Activated naive CD4-positive, alpha-beta T cell treated with anti-CD3 and anti-CD28 coated beads, Interleukin-2, amount 10 ng/mL, durations not matched to agents 7 days and 5 days (primary cell): ENCODE measurements at places on chromosomes 12 and 14.

GRCh38 chr12:127570793-127571360 is 696.1 kb upstream of the TMEM132C start:
- no peak for DNase-seq

DNA sequence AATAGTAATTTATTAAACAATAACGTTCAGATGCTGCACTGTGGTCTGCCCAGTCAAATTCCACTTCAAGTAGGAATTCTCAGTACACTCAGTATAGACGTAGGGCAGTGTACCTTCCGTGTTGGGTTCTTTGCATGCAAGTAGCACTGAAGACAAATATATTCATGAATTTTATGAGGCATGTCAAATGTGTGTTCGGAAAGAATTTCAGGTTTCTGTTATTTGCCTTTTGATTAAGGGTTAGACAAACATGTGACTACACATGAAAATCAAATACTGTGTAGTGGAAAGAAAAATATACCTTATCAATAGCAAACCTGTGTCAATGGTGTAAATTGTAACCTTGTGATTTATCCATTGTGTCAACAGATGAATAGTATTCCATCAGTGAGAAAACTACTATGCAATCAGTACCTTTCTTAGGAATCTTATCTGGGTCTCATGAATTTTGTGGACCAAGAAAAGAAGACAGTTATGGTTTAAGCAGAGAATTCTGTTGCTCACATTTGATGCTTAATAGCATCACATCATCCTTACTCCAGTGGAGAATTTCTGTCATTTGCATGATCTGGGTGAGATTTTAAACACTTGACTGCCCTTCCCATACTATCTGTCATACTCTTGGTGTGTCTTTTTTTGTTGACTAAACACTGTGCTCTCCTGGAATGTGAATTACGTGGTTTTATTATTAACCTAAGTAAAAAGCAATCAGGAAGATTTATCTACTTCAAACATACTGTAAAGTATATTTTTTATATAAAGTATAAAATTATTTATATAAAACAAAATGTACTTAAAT is 13.3 kb downstream of the TMEM260 start:
- no peak for DNase-seq

- DNase-seq: no peak
Observed at GRCh38 chr12:116892349-116893140, 11.3 kb upstream of the HRK start.

DNA sequence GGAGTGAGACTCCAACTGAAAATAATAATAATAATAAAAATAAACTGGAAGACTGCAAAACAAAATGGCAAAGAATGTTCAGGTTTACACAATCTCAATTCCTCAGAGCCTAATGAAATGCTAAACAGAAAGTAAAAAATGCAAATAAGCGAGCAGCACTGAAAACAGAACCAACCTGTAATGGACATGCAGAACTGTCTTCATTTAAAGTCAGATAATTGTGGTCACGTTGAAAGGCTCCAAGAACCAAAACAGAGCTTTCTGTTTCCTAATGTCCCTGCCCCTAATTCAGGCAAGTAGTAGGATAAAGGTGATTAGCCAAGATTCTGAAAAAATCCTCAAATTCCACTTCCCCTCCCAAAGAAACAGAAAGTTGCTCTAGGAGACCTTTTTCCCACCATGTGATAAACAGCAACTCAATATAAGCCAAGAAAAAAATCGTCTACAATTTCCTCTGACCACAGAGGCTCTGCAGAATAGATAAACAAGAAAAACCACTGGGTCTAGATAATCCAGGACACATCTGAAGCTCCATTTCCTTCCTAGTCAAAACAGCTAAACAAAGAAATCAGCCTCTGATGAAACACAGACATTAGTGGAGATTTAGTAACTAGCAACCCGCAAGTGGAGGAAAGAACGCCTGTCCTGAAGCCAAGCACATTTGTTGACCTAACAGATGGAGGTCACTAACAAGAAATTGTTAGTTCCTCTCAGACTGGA is 3.0 kb downstream of the MIS18BP1 start:
- no peak for DNase-seq

DNA sequence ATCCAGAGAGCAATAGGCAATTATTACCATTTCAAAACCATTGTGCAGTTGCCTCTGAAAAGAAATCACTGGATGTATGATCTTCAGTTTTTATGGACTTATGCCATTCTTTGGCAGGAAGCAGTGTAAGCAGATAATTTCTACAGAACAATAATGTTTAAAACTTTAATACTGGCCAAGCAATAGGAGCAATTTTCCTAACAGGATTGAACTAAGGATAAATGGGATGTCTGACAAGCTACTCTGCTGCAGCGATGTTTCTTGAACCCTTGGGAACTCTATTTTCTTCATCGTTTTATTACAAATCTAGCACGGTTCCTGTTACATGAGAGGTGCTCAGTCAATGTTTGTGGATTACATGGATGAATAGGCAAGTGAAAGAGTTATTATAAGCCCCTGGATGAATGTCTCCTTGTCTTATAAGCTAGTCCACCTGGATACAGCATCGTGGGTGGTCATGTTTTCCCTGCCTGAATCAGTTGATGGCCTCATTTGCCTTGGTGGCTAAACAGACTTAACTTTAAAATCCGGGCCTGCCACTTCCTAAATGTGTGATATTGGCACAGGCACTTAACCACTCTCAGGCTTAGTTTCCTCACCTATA is 68.2 kb upstream of the MDM1 start:
- no peak for DNase-seq

DNA sequence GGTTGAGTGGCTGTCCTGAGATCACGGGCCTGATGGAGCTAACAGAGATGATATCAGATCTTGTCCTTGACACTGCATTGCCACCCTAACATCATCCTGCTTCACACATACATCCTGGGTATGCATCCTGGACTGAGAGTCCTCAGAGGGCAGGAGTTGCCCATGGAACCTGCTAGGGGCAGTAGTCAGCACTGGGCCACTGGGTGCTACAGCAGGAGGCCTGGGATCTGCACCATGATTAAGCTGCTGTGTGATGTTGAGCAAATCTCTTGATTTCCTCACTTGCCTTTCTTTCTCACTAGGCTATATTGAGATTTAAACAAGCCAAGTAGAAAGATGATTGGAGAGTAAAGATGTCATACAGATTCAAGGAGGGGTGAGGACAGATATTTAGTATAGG is 22.1 kb upstream of the EIF4B start:
- no peak for DNase-seq

- DNase-seq: no peak
Observed at GRCh38 chr12:64688219-64688618, 71.0 kb downstream of the GNS start.

- DNase-seq: no peak
Observed at GRCh38 chr14:65879248-65880009, 466.9 kb downstream of the FUT8 start.

- no peak for DNase-seq
Observed at GRCh38 chr12:52494100-52494499, 1.0 kb upstream of the KRT6A start.
